Stimulated activated CD4-positive, alpha-beta T cell treated with anti-CD3 and anti-CD28 coated beads, Interleukin-1b, Interleukin-23, amount 100 ng/mL, for 1 hour (primary cell): ENCODE measurements at places on chromosomes 1 and 21.

DNA sequence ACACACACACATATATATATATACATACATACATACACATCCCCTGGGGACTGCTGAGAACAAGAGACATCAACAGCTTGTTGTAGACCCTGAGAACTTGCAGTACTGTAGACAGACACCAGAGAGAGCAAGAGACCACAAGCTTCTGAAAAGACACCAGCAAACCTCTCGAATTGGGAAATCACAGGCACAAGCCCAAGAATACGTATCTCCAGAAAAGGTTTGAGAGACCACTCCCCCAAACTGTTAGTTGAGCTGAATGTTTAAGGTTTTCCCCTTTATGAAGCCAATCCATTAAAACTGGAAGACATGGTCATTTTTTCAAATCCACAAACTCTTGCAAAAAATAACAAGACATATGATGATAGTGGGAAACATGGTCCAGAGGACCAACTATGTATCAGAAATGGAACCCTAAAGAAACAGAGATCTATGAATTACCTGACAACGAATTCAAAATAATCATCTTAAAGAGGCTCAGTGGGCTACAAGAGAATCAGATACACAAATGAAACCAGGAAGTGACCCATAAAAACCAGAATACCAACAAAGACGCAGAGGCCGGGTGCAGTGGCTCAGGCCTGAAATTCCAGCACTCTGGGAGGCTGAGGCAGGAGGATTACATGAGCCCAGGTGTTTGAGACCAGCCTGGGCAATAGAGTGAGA is 45.1 kb downstream of the SLC2A1 start:
- DNase-seq = no peak

DNA sequence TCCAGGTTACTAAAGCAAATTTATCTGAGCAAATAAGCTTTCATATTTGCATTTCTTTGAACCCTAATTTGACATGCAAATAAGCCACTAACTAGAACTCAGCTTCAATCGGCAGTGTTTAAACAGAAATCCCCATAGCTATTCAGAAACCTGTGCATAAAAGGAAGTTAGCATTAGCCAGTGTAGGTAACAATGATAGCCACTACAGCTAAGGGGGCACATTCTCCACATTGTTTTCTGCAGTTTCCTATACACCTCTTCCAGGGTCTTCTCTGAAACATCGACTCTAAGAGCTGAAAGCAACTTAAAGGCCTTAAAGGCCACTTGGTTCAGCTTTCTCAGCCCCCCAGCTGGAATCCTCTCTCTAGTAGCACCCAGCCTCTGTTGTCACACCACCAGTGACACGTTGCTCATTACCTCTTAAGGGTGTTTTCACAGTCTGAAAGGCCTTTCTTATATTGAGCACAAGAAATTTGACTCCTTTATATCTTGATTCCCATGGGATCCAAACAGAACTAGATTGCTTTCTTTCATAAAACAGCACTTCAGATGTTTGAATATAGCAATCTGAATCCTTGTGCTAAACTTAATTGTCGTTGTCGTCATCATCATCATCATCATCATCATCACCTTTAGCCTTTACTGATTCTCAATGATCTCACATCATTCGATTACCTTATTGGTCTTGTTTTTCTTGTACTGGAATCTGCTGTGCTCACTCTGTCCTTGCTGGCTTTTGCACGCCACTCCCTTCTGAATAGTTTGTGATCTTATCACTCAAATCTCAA is 93.9 kb upstream of the DAB1 start:
- no peak for DNase-seq

DNA sequence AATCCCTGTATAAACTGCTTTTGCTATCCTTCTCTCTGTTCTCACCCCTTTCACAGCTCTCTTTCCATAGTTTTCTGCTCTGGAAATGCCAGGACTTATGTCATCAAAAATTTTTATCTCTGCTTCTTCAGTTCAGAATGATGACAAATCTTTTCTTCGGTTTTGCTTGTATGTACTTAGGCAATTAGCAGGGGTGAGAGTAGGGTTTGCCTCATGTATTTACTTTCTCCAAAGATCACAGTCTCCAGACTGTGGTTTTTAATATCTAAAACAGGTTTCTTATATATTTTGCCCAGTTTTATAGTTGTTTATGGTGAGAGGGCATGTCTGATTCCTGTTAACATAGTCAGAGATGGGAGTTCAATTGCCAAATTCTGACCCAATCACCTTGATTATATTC is 235.4 kb upstream of the LYPLAL1 start:
- DNase-seq = no peak

DNA sequence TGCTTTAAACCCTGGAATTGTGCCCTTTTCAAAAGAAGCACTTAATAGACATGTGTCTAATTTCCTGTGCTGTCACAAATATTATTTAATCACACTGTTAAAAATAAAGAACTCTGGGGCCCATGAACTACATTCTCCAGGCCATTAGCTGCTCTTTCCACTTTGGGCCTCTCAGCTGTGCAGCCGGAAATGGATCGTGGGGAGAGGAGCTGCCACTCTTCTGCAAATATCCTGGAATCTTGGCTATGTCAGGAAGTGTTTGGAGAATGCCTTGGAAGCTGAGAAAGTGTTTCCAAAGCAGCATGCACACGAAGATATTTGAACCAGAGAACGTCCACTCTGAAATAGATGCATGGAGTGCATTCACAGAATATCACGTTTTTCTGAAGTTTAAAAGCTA is 27.5 kb upstream of the VPS26C start:
- DNase-seq = no peak

DNA sequence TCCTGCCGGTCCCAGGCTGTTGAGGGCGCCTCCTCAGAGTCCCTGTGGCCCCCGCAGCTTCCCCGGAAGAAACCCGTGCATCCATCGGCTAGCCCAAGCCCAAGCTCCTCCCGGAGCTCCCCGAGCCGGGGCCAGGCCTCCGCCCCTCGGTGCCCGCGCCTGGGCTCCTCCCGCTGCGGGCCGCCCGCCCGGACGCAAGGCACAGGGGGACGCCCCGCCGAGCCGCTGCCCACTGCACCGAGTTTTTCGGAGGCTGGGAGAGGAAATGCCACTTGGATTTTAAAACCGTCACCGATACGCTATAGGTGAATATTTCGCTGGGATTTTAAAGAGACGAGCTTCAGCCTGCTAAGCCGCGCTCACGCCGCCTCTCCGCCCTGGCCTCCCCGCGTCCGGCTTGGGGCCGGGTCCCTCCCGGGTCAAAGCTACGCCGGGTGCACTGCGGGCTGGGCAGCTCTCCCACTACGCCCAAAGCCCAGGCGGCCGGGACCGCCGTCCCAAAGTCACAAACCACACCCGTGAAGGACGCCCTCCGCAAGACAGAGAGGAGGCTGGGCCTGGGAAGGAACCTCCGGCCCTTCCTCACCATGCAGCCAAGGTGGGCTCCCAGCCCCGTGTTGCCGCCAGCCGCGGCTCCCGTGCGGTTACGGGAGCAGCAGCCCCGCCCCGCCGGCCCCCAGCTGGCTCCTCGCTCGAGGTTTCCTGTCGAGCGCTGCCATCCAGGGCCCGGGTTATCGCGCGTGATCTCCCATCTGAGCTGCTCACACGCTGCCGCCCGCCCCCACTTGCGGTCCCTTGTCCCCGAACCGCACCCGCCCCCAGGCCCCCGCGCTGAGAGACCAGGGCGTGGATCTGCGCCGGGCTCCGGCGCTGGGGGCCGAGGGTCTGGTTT is 63.2 kb downstream of the CD247 start:
- DNase-seq = peak; percentile 52

DNA sequence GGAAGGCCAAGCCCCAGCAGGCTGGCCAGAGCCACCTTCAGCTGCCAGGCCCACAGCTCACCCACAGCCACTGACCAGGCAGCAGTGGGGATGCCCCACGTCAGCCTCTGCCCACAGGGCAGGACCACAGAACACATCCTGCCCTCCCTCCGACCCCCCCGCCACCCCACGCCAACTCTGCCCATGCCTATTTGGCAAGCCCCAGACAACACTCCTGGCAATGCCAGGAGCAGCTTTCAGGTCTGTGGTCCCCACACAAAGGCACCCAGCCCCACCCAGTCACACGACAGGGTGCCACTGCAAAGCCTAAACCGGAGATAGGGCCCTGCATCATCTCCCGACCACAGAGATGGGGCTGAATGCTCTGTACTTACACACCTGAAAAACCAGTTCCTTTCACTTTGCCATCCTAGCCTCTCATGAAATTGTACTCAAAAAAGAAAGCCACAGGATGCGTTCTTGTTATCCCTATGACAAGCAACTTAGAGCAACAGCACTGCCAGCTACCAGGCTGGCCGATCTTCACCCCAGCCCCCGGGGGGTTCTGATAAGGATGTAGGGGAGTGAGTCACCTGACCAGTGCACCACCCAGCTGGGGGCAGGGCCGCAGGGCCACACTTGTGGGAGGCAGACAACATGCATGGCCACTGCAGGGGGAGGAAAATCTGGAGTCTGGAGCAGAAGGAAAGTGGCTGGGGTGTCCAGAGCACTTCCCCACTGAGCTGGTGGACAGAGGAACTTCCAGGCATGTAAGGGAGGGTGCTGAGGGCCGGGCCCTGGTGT is 36.2 kb downstream of the UBE2G2 start:
- no peak for DNase-seq

GRCh38 chr21:26449161-26449560 is 123.9 kb downstream of the CYYR1 start:
- no peak for DNase-seq

- no peak for DNase-seq
Measured at GRCh38 chr1:227447531-227447990, 115.8 kb upstream of the ZNF678 start.

DNA sequence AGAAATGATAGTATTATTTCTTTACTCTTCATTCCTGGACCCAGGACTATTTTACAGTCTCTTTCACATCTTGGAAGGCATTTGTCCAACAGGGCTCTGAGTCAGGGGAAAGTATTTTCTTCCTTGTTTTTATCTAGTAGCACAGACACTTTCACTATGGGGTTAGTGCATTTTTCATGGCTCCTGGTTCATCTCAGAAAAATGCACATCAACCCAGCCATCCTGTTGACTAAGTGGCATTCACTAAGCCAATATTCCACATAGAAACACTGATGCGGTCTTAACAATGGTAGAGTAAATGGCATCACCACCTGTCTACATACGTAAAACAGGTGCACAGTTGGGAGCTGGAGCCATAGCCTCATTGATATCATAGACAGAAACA is 87.4 kb upstream of the C1orf21 start:
- DNase-seq = no peak

DNA sequence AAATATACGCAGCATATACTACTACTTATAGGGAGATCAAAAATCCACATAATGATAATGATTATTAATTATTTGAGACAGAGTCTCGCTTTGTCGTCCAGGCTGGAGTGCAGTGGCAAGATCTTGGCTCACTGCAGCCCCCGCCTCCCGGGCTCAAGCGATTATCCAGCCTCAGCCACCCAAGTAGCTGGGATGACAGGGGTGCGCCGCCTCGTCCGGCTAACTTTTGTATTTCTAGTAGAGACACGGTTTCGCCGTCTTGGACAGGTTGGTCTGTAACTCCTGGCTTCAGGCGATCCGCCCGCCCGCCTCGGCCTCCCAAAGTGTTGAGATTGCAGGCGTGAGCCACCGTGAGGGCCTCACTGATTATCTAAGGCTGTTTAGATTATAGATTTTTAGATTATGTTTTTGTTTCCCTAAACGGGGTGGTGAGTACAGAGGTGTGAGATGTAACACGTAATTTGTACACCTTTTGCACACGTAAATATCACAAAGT is 548 bp upstream of the SLC25A33 start:
- DNase-seq = no peak

- DNase-seq = no peak
Measured at GRCh38 chr1:162003830-162004215, 19.8 kb downstream of the OLFML2B start.

DNA sequence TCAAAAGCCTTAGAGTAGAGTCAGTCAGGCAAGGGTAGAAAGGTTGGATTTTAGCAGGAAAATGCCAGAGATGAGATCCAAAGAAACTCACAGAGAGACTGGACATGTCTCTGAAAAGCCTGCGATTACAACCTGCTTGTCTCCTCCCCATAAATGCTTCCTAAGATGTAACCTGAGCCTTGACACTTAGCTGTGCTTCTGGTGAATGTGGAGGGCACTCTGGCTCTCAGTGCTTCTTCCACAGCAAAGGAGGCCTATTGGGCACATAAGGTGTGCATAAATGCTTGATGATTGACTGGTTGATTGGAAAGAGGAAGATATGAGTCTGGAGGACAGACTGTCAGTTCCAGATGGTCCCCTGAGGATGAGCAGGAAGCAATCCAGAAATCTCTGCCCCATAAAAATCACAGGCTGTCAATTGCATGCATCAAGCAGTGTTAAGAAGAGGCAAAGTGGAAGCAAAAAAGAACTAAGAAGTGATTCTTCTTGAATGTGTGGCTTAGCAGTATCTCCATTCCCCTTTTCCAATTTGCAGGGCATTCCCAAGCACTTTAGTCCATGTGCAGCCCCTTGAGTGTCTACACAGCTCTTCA is 236.2 kb upstream of the RRP15 start:
- DNase-seq = no peak

GRCh38 chr1:169528215-169529067 is 42.7 kb upstream of the SLC19A2 start:
- no peak for DNase-seq

DNA sequence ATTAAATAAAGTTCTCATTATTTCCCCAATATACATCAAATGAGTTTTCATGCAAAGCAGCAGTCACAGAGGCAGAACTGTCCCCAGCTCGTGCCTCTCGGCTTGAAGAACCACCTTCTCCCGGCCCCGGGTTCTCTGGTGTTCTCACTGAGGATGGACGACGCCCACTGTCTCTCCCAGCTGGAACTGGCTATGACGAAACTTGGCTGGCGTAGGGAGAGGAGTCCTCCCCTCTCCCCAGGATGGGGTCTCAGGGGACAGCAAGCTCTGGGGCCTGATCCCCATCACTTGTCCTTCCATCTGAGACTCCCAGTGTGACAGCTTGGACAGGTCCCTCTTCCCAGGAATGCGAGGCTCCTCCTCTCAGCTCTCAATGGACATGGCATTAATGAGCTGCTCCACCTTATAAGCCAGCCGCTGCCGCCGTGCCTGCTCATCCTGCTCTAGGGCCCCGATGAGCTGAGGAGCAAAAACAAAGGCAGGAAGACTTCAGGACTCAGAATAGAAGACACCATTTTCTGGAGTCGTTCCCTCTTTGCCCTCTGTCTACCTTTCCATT is 116.0 kb upstream of the CD34 start:
- DNase-seq = no peak

- DNase-seq = no peak
Measured at GRCh38 chr1:228164561-228165371, 838 bp upstream of the IBA57 start.

DNA sequence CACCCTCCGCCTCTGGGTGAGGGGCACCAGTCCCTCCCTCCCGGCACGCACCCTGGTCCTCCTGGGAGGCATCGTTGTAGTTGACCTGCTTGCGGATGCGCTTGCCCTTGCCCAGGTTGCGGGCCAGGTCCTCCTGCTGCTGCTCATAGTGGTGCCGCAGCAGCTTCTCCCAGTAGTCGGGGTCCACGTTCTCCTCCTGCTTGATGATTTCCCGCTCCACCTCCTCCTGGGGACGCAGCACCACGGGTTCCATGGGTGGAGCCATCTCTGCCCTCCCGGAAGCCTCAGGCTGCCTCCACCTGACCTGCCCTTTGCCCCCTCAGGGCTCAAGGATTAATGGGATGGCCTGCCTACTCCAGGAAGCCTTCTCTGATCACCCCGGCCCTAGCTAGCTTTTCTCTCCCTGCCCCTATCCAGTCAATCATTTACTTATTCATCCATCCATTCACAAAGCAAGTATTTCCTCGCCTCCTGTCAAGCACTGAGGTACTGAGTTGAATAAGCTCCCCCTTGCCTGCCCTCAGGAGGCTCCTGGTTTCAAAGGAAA is 53.5 kb downstream of the CHD5 start:
- DNase-seq = no peak

- no peak for DNase-seq
Measured at GRCh38 chr1:100134872-100135271, 1.9 kb downstream of the TRMT13 start.

- DNase-seq = no peak
Measured at GRCh38 chr1:157056269-157056668, 10.7 kb upstream of the ARHGEF11 start.
